Adrenal gland (tissue), 19 donors: ENCODE measurements at places on chromosomes 2 and 18. TPM values are rescaled to one million over a fixed set of nuclear protein-coding genes. Genes with fewer than 3 reads are reported as not detected.

DNA sequence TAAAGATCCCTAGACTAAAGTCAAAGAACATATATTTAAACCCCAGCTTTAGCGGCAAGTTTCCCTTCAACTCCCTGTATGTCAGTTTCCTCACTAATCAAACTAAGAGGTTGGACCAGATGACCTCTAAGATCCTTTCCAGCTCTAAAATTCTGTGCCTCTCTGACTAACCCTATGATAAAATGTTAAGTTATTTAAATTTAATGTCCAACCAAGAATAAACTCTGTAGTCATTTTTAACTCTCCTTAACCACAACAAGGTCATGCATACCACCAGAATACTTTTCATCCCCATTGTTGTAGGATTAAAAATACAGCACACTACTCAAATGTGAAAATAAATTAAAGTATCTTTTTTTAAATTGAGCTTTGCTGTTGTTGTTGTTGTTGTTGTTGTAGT, 5.2 kb upstream of the PDE1A start:
- H3K4me3 ChIP-seq, result no peak overlapping the region
- H3K27ac ChIP-seq, result no peak overlapping the region
- DNase-seq, result no peak
- no peaks in the 10 kb centered on the region for H3K4me1 ChIP-seq

GRCh38 chr2:88269836-88270235, 99.7 kb downstream of the THNSL2 start:
- no peaks in the 10 kb centered on the region for H3K27me3 ChIP-seq
- H3K4me3 ChIP-seq, result no peak overlapping the region
- H3K27ac ChIP-seq, result no peak overlapping the region
- DNase-seq, result no peak
- peaks cover 7% of the 10 kb centered on the region for H3K4me1 ChIP-seq

DNA sequence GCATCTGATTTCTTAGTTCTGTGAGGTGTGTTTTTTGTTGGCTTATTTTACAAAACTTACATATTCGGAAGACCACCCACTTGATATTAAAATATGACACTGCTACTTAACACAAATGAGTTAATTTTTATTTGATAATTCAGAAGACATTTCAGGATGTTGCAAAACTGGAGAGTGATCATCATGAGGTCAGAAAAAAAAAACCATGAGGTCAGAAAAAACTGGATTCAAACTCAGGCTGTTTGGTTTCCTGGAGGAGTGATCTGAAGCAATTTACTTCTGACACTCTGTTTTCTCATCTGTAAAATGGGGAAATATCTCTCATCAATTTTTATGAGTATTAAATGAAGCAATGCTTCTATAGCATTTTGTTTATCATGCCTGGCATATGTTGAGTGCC, 1.8 kb upstream of the CCBE1 start:
- H3K27ac ChIP-seq, result no peak overlapping the region
- no peaks in the 10 kb centered on the region for H3K27me3 ChIP-seq
- H3K4me1 ChIP-seq, result peaks cover 10% of the 10 kb centered on the region
- DNase-seq, result no peak

DNA sequence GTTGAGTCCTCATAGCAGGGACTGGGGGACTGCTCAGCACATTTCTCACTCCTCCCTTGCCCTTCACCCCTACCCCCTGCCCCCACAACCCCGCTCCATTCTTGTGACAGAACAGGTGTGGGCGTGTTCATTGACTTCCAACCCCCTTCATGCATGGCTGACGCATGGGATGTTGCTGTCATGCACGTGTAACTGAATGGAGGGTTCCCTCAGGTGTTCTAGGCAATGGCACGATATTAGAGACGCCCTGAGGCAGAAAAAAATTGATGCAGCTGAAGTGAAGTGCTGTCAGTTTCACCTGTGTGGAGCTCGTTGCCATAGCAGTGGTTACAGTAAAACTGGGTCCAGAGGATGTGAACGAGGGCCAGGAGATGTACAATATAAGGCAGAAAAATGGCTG, 6.5 kb upstream of the THOC1 start:
- no peak for DNase-seq
- no peaks in the 10 kb centered on the region for H3K27me3 ChIP-seq
- H3K4me3 ChIP-seq, result no peak overlapping the region
- no peaks in the 10 kb centered on the region for H3K36me3 ChIP-seq
- H3K27ac ChIP-seq, result no peak overlapping the region
- H3K4me1 ChIP-seq, result no peaks in the 10 kb centered on the region

ABHD1 gene
- total RNA-seq, result 2.2 TPM

DNA sequence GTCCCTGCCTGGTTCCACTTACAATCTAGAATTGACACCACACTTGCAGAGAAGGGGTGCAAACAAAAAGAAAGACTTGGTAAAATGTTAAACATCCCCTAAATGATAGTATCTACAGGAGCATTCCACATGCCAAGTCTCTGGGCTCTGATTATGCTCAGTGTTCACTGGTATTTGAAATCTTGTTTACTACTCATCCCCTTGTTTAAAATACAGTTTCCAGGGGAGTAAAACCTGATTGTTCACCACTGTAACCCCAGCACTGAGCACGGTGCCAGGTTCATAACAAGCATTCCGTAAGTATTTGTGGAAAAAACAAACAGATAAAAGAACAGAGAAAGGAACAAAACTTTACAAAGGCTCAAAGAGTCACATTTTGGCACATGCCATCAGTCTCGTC, 11.7 kb downstream of the EPB41L3 start:
- no peaks in the 10 kb centered on the region for H3K27me3 ChIP-seq
- no peaks in the 10 kb centered on the region for H3K4me1 ChIP-seq
- no peaks in the 10 kb centered on the region for H3K36me3 ChIP-seq
- H3K27ac ChIP-seq, result no peak overlapping the region
- no peak for DNase-seq

CD8B gene
- 0.68 TPM for total RNA-seq
